ENCODE measurements at places on chromosomes 11 and 22.

GRCh38 chr11:36500315-36500721 is 9.8 kb downstream of the TRAF6 start:
- no peak overlapping the region for H3K4me3 ChIP-seq
- H3K36me3 ChIP-seq: no peaks in the 10 kb centered on the region
- H3K4me1 ChIP-seq: peaks cover 12% of the 10 kb centered on the region
- no peaks in the 10 kb centered on the region for H3K27me3 ChIP-seq
- DNase-seq: no peak

- no peaks in the 10 kb centered on the region for H3K4me1 ChIP-seq
- no peak for DNase-seq
Observed at GRCh38 chr11:396511-396947, 2.5 kb downstream of the PKP3 start.

- H3K36me3 ChIP-seq: no peaks in the 10 kb centered on the region
- H3K27me3 ChIP-seq: no peaks in the 10 kb centered on the region
- DNase-seq: no peak
- H3K27ac ChIP-seq: no peak overlapping the region
- H3K4me1 ChIP-seq: no peaks in the 10 kb centered on the region
- no peak overlapping the region for H3K4me3 ChIP-seq
Observed at GRCh38 chr11:75840522-75840921, 25.5 kb downstream of the UVRAG start.

DNA sequence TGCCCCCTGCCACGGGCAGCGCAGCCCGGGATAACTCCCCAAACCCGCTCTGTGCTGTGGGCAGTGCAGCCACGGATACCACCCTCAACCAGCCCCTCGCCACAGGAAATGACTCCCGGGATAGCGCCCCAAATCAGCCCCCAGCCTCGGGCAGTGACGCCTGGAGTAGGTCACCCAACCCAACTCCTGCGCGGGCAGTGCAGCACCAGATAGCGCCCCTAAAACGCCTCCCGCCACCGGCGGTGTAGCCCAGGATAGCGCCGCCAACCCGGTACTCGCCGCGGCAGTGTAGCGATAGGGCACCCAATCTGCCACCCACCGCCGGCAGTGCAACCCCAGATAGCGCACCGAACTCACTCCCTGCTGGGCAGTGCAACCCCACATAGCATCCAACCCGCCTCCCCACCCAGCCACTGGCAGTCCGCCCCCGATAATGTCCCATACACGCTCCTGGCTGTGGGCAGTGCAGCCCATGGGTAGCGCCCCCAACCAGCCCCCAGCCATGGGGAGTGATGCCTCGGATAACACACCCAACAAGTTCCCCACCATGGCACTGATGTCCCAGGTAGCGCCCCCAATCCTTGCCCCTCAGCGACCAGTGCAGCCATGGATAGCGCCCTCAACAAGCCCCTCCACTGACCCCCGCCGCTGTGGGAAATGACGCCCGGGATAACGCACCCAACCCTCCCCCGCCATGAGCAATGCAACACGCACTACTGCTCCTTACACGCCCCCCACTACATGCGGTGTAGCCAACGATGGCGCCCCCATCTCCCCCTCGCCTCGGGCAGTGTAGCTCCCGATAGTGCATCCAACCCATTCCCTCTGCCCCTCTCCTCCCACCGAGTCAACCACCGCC is 1.5 kb downstream of the RFPL2 start:
- H3K27me3 ChIP-seq: no peaks in the 10 kb centered on the region
- no peak overlapping the region for H3K27ac ChIP-seq
- peak overlapping the region; percentile 31 for H3K4me3 ChIP-seq
- no peak for DNase-seq
- H3K4me1 ChIP-seq: peaks cover 5% of the 10 kb centered on the region

GRCh38 chr11:838441-839279 is 3.7 kb downstream of the POLR2L start:
- H3K36me3 ChIP-seq: peaks cover 33% of the 10 kb centered on the region
- no peak overlapping the region for H3K27ac ChIP-seq
- no peak for DNase-seq
- H3K4me3 ChIP-seq: no peak overlapping the region

- no peaks in the 10 kb centered on the region for H3K36me3 ChIP-seq
- H3K27ac ChIP-seq: no peak overlapping the region
- H3K4me3 ChIP-seq: no peak overlapping the region
- no peak for DNase-seq
Observed at GRCh38 chr11:85699957-85700741, 14.2 kb upstream of the CCDC89 start.

DNA sequence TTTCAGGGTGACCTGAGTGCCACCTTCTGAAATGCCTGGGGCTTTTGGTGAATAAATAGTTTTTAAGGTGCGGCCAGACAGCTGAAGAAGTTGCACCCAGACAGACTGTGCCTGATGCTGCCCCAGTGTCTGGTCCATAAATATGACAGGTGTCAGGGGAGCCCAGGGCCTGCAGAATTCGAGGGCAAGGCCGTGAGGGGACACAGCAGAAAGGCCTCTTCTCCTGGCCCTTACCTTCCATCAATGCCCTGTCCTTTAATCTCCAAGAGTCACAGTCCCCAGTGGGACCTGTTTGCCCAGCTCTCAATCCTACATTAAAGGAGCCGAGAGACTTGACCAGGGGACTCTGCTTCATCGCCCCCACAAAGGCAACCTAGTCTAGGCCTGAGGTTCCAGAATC is 45.7 kb downstream of the NAT10 start:
- no peaks in the 10 kb centered on the region for H3K4me1 ChIP-seq
- DNase-seq: no peak
- peaks cover 17% of the 10 kb centered on the region for H3K36me3 ChIP-seq
- no peaks in the 10 kb centered on the region for H3K27me3 ChIP-seq

- no peaks in the 10 kb centered on the region for H3K36me3 ChIP-seq
- no peak overlapping the region for H3K4me3 ChIP-seq
- H3K27ac ChIP-seq: no peak overlapping the region
- no peaks in the 10 kb centered on the region for H3K27me3 ChIP-seq
Observed at GRCh38 chr11:102614031-102614430, 11.1 kb downstream of the MMP20 start.
